Glutamatergic neuron (in vitro differentiated cells): ENCODE measurements at places on chromosomes 6 and 20.

- no peak for DNase-seq
Measured at GRCh38 chr6:37467718-37468117, 32.0 kb downstream of the CCDC167 start.

- DNase-seq = no peak
Measured at GRCh38 chr6:158374020-158374419, 61.8 kb downstream of the TULP4 start.

DNA sequence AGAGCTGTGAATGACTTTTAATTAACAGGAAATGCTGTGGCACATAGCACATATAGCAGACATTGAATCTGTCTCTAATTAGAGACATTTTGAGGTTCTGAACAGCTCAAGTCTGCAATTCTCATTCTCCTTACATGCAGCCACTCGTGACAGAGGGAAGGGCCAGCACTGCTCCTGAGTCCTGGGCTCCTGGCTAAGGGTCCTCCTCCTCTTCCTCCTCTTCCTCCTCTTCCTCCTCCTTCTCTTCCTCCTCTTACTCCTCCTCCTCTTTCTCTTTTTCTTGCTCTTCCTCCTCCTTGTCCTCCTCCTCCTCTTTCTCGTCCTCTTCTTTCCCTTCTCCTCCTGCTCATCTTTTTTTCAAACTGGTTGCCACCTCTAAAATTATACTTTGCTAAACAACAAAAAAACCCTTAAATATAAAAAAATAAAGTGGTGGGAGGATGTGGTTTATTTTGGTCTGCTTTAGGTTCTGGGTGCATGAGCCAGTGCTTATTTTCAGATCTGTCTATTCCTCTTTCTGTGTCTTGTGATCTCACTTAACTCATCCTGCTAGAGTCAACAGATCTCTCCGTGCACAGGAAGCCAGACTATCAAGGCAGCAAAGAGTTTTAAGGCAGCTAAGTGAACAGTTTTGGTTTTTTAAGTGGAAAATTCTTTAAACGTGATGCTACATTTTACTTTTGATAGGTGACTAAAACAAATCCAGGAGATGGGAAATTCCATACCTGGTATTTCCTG is 159.3 kb downstream of the CD83 start:
- no peak for DNase-seq

GRCh38 chr6:124373386-124373785 is 569.7 kb downstream of the NKAIN2 start:
- no peak for DNase-seq

DNA sequence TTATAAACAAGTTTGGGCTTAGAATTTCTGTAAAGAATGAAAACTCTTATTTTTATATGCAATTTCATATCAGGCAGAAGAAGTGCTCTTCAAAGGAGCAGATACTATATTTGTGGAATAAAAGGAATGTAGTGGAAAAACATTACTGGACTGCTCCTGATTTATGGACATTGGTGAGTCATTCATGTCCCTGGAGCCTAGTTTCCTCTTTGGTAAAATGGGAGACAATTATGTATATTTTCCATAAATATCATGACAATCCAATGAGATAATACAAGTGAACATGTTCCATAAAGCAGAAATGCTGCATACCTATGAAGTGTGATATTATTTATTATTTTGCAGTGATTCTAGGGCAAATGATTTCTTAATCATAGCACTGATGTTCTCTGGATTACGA is 445.8 kb upstream of the CITED2 start:
- DNase-seq = no peak

DNA sequence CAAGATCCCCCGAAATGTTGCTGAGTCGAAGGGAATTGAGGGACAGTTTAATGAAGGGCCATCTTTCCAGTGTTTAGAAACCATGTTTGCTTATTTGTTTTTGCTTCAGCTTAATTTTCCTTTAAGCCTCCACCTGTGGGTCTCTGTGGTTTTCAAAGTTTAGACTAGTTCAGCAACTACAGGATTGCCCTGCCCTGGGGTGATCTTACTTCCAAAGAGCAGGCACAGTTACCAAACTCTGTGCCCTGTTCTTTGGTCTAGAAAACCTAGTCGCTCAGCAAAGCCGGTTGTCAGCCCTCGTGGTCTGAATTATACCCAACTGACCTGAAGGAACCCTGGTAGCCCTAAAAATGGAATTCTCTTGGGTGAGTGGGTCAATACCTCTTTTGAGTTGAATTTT is 219.2 kb upstream of the GMDS start:
- DNase-seq = no peak

GRCh38 chr6:128572294-128572693 is 51.9 kb upstream of the PTPRK start:
- no peak for DNase-seq

- no peak for DNase-seq
Measured at GRCh38 chr20:59071216-59071615, 28.6 kb upstream of the PRELID3B start.

DNA sequence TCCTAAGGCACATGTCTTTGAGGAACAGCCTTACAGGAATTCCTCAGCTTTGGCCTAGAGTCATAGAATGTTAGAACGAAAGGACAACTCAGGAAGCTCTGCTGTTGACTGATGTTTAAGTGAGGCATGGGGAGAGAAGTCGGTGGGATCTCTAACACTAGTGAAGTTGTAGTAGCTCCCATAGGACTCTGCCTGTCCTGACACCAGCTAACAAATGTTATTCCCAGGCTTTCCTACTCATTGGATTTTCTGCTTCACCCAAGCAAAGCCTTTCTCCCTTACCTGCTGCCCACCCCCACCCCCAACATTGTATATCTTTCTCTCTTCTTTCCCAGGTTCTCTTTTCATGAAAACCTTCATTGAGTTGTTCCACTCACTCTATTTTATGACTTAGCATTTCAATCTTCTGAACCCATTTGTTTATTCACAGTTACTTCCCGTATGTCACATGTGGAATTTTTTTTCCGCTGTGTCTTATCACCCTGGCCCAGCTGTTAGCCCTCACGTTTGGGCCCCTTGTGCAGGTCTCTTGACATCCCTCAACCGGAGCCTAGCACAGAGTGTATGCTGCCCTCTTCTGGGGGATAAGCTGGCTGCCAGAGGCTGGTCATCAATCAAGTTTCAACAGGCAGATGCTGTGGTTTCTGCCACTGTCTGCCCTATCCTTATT is 39.2 kb upstream of the RNF8 start:
- DNase-seq = peak; percentile 35

DNA sequence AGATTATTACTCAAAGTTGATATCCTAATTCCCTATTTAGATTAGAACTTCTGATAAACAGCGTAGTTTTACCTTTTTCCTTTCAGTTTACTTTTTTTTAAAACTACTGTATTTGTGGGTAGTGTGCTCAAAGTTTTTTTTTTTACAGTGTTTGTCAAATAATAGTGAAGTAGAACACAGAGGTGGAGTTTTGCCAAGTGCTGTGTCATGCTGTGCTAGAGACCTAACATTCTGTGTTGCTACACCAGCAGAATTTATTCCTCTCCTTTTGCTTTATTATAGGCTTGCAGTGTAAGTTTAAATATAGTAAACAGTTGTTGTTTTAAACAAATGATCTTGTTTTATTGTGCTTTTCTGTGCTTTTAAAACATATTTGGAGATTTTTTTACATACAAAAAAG is 125.4 kb downstream of the HIVEP1 start:
- DNase-seq = no peak

- DNase-seq = peak; percentile 44
Measured at GRCh38 chr6:37783025-37783855, 36.3 kb upstream of the ZFAND3 start.

GRCh38 chr6:80991316-80991715 is 761.2 kb downstream of the TENT5A start:
- no peak for DNase-seq

DNA sequence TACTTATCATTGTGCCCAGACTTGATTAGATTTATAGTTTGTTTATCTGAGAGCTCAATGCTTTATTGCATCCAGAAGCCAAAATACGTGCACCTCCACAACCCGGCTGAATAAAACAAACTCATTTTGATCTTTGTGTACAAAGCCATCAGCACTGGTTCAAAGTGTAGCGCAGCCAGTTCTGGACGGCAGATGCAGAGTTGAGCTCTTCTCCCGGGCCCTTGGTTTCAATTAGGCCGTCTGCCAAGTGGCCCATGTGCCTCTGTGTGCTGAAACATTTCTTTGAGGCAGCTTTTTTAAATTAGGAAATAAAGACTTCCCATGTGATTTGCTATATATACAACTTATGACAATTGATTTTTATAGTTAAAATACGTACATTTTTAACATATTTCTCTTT is 96.2 kb upstream of the RSPO3 start:
- DNase-seq = peak; percentile 15

GRCh38 chr20:38021087-38021772 is 12.0 kb downstream of the TTI1 start:
- DNase-seq = no peak

- DNase-seq = no peak
Measured at GRCh38 chr20:49866051-49866450, 49.3 kb downstream of the SPATA2 start.

GRCh38 chr6:36269834-36270705 is at the start of gene PNPLA1:
TSS of gene PNPLA1 (plus strand) at chr6:36270060. CDS start at chr6:36270460, 400 bp downstream.
- DNase-seq = no peak

DNA sequence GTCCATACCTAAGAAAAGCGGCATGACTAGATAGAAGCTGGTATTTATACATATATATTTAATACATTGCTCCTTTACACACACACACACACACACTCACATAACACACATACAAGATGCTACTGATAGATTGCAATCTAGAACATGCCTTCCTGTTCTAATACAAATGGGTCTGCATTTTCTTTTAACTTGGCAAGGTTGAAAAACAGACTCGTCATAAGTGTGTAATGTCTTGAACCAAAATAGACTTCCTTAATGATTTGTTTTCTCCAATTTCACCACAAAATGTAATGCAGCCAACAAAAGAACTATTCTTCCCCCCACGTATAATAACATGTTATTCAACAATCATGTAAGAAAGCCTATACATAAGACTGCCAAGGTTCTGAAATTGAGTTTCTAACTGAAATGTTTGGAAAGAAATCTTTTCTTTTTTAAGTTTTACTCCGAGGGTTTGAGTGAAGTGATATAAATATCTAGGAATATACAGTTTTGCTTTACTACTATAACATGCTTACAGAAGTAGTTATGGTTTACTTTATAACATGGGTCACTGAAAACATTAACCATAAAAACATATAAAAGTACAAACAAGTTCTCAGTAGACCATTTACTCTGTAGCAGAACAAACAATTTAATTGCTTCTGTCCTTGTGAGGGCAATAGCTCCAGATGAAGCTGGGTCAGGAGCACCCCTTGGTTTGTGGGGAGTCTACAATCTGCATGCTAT is 207.5 kb downstream of the FOXC1 start:
- no peak for DNase-seq

- no peak for DNase-seq
Measured at GRCh38 chr6:121760745-121761144, 325.3 kb downstream of the GJA1 start.

- no peak for DNase-seq
Measured at GRCh38 chr6:85107701-85108100, 342.2 kb upstream of the NT5E start.

- DNase-seq = peak; percentile 89
Measured at GRCh38 chr20:43456809-43457639, 672 bp upstream of the SRSF6 start.

DNA sequence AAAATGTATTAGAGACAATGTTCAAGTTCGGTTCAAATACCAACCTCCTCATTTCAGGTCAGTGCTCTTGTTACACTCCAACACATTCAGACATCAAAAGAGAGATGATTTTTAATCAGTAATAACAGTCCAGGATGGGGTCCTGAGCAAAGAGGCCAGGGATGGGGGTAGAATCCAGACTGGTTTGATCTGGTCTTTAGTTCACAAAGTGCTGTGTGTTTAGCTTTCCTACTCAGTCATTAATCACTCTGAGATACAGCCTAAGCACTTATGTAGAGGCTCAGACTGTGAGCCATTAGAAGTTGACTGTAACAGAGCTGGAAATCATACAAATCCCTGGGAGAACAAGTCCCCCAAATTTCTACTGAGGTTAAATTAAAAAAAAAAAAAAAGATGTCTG is 241.6 kb downstream of the PTPRK start:
- no peak for DNase-seq

DNA sequence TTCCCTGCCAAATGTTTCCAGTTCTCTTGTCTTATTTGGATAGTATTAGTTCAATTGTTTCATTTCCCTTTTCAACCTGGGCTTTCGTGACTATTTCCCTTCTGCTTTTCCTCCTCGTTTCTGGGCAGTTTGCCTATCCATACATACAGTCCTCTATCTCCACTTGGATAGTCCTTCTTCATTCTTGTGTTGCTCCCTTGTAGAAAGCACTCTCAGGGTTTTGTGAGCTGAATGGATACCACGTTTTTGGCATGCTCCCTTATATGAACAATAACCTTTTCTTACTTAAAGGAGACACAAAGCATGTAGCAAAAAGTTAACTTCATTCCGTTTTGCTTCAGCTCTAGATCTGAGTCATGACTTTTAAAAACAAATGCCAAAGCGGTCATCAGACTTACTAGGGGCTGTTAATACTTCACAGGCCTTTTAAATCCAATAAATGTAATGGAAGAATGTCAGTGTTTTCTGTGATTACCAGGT is 16.6 kb downstream of the CRYBG1 start:
- no peak for DNase-seq

GRCh38 chr20:62487-62886 is 25.0 kb upstream of the DEFB125 start:
- DNase-seq = no peak

- DNase-seq = no peak
Measured at GRCh38 chr6:44608175-44608574, 220.7 kb downstream of the CDC5L start.

GRCh38 chr6:107819964-107820337 is 4.2 kb downstream of the SCML4 start:
- no peak for DNase-seq

- peak; percentile 42 for DNase-seq
Measured at GRCh38 chr20:21027569-21027968, 78.6 kb downstream of the LINC00237 start.

GRCh38 chr6:39214846-39215639 is 14.2 kb downstream of the KCNK5 start:
- DNase-seq = no peak

DNA sequence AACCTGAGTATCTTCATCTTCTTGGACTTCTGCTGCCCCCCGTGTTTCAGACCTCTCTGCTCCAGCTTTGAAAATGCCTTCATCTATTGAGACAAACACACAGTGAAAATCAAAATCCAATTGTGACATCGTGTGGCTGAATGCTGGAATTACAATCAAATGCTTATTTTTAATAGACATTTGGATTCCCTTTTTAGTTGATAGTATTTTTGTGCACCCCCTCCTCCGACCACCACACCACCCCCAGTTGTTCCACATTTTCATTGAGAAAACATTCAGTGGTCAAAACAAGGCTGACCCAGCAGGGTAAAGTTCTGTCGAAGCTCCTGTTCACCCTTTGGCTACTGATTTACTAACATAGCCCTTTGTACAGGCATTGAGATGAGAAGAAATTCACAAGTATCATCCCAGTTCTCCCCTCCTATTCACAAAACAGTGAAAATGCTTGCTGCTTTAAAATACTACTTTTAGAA is 79.0 kb downstream of the NRSN1 start:
- no peak for DNase-seq
